ENCODE measurements at places on chromosomes 2 and 18. TPM values are rescaled to one million over a fixed set of nuclear protein-coding genes. Genes with fewer than 3 reads are reported as not detected.
A peak's percentile ranks its signal among the peaks of the same experiment; 100 is the strongest.

The CCDC148 gene
- total RNA-seq = 0.81 TPM

The SIX3 gene
- total RNA-seq = 0.15 TPM

The GULP1 gene
- 64.8 TPM for total RNA-seq

The RALBP1 gene
- total RNA-seq = 157 TPM

The SERPINB11 gene
- not detected for total RNA-seq

The TANC1 gene
- total RNA-seq = 37.4 TPM

The SCYGR4 gene
- not detected for total RNA-seq

The NPPC gene
- not detected for total RNA-seq

DNA sequence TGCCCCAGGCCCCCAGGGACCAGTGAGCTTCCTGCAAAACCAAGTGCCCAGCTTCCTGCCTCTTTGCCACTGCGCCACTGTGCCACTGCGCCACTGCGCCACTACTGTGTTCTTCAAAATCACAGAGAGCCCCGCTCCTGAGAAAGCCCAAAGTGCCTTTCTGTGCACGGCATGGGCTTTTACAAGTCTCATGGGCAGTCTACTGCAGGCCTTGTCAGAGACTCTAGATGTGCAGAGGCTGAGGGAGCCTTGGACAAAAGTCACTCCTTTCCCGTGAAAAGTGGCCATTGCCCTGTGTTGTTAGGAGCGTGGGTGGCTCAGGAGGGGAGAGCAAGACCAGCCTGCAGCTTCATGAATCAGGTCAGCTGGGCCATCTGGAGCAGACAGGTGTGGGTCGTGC lies 180.5 kb downstream of the SMAD7 start:
- no peak for ATAC-seq

DNA sequence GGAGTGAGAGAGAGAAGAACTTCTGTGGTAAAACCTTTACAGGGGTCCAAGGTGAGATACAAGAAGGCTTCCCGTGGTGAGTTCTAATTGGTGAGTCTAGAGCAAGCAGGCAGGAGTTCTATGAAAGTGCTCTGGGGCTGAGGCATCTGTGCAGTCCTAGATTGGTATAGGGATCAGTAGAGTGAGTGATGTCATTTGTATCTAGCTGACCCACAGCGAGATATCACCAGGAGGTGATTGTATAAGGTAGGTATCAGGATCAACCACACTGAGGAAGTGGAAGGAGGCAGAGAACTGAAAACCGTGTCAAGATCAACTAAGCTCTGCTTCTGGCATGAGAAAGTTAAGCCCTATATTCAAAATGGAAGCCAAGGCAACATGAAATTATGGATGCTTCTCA lies 1648.9 kb upstream of the TMEFF2 start:
- ATAC-seq = no peak

DNA sequence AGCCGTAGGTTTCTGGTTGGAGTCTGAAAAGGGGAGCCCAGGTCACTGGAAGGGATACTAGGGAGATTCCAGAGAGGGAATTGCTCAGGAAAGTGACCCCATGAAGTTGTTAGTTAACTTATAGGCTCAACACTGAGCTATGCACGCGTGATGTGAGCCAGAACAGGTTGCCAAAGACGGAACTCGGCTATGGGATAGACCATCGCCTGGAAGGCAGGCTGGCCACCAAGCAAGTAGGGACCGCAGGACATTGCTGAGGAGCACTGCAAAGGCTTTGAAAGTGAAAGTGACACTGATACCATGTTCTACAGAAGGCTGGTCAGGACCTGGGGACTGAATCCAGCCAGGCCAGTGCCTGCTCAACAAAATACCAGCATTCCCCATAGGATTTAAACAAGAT lies 7.3 kb downstream of the FARP2 start:
- ATAC-seq = no peak

DNA sequence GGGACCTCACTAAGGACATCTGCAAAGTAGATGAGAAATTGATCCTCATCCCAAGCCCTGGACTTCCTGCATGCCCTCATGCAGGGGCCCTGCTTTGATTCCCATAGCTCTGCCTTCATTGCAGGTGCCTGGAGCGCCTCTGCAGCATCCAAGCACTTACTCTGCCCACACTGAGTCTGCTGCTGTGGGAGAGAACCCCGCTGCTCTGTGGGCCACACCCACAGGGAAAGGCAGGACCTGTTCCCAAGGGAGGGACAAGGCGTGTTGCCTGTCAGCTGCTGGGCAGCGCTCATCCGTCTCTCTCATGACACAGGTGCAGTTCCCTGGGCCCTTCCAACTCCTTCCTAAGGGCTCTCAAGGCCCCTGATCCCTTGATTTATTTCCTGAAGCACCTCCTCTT lies 266.8 kb upstream of the SMIM21 start:
- no peak for ATAC-seq

DNA sequence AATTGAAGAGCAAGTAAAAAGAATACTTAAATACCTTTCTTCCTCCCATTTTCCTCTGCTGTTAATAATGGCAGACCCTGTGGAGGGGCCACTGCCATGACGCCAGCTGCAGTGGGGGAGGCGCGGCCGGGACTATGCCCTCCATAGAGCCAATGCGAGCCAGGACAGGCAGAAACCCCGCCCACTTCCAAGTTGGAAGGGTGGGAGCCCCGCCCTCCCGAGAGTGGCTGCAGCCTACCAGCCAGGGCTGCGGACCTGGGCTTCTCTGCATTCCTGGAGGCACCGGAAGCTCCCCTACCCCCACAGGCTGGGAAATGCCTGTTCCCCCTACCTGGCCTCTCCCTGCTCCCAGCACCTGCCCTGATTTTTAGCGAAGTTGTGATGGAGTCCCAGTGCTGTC lies 439.4 kb upstream of the CDH19 start:
- ATAC-seq = no peak

DNA sequence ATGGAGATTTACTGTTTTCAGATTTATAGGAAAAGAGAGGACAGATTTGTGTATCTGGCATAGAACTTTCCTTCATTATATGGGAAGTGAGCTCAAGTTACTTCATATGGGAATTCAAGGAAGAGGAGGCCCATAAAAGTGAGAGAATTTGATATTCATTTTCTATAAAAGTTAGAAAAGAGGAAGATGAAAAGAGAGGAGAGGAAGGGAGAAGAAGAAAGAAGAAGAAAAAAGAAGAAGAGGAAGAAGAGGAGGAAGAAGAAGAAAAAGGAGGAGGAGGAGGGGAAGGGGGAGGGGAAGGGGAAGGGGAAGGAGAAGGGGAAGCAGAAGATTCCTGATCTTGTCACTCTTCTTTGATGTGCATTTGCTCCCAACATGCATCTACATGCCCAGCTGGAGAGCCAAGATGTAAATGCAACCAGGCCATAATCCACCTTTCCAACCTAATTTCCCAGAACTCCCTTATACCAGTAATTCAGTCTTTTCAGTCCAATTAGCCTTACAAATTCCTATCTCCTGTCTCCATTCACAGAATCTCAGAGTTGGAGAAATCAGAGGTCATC lies 15.7 kb upstream of the NMI start:
- no peak for ATAC-seq

GRCh38 chr2:96700086-96700485 lies 39.8 kb downstream of the LMAN2L start:
- ATAC-seq = no peak

DNA sequence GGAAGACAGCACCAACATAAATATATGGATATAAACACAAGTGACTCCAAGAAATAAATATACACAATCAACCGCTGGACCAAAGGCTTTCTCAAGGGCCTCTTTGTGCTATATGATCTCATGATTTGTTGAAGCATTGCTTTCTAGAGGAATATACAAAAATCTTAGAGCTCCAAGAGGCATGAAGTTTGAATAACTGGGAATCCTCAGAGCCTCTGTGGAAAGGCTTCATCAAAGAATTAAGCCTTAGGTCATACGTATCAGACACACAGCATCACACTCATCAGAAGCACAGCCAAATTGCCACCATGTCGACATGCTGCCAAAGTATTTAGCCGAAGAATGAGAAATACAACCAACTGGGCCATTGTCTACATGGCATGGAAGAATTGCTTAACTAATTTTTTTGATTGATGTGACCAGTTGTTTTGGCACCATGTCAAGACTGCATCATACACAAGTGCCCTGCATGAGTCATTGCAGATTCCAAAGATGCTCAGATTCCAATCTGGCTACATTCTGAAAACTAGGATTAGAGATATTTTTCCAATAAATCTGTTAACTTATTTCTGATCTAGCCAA lies 860.6 kb upstream of the ZEB2 start:
- no peak for ATAC-seq

DNA sequence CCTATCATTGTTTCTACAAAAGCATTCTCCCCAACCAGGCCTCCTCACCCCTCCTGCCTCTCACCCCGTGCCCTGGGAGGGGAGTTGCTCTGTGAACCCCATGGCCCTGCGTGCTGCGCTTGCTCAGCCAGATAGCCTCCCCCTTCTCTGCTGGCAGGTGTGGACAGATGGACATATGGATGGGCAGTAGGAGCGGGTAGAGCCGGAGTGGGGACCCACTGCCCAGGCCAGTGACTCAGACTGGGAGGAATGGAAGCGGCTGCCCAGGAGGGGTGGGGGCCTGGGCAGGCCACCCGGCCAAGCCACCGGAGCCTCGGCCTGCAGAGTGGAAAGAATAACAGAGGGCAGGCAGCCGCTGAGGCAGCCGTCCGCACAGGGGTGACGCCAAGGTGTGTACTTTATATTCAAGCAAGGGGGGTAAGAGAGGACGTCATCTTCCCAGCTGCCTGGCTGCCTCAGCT lies 8.7 kb downstream of the CYP26B1 start:
- no peak for ATAC-seq

DNA sequence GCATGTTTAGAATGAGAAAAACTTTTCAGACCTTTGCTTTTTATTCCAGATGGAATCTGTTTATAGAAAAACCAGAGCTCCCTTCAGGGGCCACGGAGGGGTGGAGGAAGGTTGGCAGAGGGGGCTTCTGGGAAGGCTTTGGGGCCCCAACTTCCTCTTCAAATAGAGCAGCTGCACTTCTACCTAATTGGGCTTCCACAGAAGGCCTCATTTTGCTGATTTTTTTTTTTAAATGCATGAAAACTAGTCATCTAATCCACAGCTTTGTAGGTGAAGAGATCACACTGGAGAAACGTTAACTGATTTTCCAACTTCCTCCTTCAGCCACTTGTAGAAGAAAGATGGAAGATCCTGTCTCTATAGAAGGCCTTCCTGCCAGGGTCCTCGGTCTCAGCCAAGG lies 181.8 kb downstream of the BCL11A start:
- no peak for ATAC-seq

DNA sequence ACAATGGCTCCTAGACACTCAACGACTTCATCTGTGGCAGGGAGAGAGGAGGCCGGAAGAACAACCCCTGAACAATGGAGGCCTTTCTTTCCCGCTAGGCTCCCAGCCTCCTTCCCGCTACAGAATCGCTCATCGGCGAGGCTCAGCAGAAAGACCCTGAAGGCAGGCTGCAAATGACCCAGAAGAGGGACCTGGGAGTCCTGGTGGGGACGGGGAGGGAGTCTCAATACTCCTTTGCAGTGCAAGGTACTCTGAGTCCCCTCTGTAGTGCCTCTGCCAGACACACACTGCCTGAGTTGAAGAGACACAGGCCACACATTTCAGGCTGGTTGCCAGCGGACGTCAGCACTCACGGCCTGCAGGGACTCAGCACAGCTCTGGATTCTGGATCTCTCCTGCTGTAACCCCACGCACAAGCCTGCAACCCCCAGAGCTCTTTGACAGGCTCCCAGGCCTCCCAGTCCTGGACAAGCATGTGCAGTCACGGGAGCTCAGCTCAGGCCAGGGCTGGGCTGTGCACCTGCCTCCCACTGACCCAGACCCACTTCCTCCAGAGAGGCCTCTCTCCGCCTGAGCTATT lies 6.1 kb downstream of the GPR17 start:
- peak; percentile 75 for ATAC-seq

DNA sequence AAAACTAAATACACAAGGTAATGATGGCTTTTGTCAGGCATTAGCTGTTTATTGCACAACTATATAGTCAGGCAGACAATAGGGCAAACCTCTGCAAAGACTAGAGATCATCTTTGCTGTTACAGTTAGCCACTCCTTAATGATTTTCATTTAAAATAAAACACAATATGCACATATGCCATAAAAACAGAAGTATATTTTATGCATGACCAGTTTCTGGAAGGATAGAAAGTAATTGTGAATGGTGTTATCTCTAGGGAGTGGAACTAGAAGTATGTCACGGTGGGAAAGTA lies 102.0 kb downstream of the CHN1 start:
- ATAC-seq = no peak

DNA sequence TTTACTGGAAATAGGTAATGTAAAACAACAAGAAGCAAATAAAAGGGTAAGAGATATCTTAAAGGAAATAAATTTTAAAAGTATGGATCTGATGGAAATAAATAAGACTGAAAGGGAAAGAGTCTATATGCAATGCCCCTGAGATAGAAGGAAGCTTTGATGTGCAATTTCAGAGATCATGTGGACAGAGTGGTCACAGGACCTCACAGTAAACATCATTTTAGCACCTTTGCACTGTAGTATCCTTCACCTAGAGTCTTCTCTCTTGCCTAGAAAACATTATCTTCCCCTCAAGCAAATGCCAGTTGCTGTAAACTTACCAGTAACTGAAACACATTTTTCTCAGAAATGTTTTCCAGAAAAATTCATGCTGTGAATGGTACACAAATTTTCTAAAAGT lies 1621.3 kb upstream of the TMEFF2 start:
- ATAC-seq = no peak
